ENCODE measurements at places on chromosomes 12 and 14.
A peak's percentile ranks its signal among the peaks of the same experiment; 100 is the strongest.

DNA sequence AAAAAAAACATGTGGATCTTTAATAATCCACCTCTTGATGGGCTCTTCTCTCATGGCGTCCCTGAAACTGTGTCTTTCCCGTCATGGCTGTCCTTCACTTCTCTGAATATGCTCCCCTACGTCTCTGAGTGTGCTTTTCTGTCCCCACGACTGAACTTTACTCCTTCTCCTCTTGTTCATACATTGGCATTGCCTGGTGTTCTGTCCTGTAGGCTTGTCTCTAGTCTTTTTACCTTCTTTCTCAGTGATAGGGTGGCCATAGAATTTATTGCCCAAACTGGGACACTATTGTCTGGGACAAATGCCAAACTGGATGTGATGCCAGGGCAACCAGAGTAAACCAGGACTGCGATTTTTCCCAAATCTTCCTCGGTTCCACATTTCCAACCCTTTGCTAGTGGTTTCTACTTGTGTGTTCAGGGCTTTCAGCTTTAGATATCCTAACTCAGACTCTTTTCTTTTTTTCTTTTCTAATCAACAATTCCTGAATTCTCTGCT is 202.2 kb downstream of the ATP23 start:
- no peak for DNase-seq

GRCh38 chr12:24414480-24414879 is 465.0 kb upstream of the SOX5 start:
- peak; percentile 59 for DNase-seq

- DNase-seq = peak; percentile 36
Observed at GRCh38 chr12:81294325-81295190, 216.7 kb downstream of the ACSS3 start.

DNA sequence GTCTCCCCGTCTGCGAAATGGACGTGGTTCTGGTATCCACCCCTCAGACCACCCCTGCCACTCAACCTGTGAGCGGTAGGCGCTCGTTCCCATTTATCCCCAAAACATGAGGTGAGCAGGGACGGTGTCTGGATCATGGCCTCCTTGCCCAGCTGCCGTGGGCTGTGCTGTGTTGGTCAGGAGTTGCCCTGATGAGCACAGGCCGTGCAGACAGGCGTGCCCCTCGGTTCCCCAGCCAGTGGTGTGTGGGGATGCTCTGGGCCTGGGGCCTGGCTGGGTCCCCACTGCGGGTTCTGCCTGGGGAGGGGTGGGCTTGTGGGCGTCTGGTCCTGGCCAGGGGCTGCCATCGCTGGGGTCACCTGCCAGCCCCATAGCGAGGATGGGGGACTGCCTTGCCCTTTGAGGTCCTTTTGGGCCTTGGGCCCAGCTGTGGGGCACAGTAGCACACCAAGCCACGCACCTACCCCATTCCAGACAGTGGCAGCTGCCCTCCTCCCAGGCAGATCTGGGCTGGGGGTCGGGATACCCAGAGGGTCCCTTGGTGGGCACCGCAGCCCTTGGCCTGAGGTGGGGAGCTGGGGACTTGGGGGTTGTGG is 11.3 kb upstream of the PUS1 start:
- no peak for DNase-seq

GRCh38 chr14:36976571-36977023 is 195.8 kb downstream of the SLC25A21 start:
- no peak for DNase-seq

DNA sequence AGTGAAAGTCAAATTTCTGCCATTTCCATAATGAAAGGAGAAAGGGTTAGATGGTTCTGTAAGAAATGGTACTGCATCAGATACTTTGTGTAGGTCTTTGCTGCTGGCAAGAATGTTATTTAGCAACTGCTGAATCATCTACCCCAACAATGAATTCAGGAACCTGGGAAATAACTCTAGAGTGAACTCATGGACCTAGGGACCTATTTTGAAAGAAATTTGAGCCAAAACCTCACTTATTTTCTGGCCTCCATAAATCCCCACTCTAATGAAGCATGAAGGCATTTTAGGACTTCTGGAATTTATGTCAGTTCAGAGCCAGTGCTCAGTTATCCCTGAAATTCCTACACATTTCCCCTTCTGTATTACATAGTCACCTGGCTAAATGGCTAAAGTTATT is 50.9 kb upstream of the CPNE8 start:
- no peak for DNase-seq

DNA sequence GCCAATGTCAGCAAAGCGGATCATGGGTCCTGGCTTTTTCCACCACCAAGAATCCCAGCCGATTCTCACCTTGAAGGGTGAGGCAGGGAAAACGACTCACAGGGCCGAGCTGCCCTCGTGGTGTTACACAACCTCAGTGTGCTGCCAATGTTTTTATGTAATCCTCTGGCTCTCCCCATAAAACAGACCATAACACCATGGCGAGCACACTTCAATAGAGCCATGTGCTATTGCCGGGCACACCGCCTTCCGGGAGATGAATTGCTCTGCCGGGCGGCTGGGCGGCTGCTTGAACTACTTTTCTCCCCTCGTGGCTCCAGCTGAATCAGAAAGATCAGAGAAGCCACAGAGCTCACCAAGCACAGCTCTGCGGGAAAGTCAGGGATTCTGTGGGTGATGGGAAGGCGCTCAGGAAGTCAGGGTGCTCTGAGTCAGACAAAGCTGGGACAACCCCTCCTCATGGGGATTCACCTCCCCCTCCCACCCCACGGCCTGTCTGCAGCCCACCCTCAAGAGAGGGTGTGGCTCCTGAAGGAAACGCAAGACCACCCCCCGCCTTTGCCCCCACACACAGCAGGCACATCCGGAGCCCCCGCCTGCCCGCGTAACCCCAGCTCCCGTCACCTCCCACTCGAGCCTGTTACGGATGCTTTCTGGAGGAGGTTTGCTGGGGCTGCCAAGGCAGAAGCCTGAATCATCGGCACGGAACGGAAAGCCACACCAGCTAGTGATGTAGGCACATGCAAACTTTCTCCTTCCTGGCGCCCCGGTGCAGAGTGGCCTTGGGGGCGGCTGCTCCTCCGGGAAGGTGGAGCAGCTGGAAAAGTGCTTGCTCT is 1.8 kb downstream of the GALNT9 start:
- DNase-seq = no peak
